ENCODE measurements at places on chromosomes 16 and 17.
A peak's percentile ranks its signal among the peaks of the same experiment; 100 is the strongest.

- peak; percentile 47 for DNase-seq
Measured at GRCh38 chr17:77036841-77037381, 103.9 kb upstream of the SEC14L1 start.

- no peak for DNase-seq
Measured at GRCh38 chr17:339193-340061, 13.2 kb downstream of the RPH3AL start.

- DNase-seq = no peak
Measured at GRCh38 chr16:81431554-81432353, 12.9 kb upstream of the CMIP start.

DNA sequence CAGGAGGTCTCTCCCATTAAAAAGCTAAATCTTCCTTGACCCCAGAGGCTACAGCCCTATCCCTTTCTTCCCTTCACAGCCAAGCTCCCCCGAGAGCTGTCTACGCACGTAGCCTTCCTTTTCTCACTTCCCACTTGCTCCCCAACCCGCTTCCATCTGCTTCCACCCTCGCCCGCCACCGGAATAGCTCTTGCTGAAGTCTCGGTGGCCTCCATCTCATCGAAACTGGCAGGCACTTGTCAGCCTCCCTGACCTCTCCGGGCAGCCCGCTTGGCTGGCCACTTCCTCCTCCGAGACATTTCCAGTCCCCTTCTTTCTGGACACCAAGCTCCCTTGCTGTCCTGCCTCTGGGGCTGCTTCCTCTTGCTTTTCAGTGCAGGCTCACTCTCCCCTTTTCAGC, 10.7 kb upstream of the EPOP start:
- DNase-seq = no peak

DNA sequence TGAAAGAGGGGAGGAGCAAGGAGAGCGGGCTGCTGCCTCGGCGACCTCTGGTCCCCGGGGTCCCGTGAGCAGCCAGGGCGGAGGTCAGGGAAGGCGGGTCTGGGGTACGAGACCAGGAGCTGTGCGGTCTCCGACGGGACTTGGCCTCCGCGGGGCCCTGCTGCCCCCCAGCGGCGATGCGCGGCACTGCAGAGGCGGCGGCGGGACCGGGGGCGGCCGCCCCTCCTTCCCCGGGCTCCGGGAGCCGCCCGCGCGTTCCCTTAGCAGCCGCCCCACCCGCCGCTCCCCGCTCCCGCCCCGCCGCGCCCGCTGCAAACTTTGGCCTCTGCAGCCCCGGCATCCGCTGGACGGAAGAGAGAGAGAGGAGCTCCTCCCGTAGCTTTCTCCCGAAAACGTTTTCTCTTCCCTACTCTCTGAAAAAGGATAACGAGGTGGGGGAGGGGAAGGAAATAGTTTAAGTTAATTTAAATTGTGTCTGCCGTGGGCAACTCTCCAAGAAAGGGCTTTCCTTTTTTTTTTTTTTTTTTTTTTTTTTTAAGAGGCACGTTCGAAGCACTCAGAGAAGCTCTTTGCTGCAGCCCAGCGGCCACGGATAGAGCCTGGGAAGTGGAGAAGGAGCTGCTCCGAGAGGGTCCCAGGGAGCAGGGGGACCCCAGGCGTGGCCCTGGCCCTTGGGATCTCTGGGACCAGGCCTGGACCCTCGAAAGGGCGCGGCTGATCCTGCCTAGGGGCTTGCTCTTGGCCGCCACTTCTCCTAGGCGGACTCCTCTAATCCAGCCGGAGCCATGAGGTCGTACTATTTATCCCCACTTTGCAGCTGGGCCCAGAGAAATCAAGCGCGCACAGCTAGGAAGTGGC, 43.2 kb downstream of the C16orf82 start:
- DNase-seq = peak; percentile 67

All from SW480 (cell line).